ENCODE measurements at places on chromosomes 12 and 14.

GRCh38 chr14:30600922-30601918 lies 20.9 kb upstream of the SCFD1 start:
- DNase-seq: no peak

GRCh38 chr12:112153893-112154219 lies 28.5 kb downstream of the TRAFD1 start:
- DNase-seq: no peak

DNA sequence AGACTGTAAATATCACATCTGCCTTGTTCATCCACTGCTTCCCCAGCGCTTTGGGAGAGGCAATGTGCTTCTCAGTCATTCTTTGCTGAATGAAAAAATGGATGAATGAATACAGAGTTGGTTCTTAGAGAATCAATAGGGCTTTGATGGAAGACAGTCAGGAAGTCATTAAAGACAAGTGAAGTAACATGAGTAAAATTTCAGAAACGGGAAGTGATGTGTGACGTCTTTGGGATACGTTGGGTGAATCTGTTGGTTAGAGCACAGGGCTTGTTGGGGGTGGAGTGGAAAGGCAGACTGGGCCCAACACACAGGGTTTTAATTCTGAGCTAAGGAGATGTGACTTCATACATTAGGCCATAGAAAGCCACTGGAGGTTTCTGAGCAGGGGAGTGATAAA lies 39.0 kb upstream of the NRXN3 start:
- DNase-seq: no peak

GRCh38 chr14:65880507-65880906 lies 468.0 kb downstream of the FUT8 start:
- no peak for DNase-seq

- DNase-seq: no peak
Observed at GRCh38 chr12:104049278-104049902, 597 bp downstream of the GLT8D2 start.

DNA sequence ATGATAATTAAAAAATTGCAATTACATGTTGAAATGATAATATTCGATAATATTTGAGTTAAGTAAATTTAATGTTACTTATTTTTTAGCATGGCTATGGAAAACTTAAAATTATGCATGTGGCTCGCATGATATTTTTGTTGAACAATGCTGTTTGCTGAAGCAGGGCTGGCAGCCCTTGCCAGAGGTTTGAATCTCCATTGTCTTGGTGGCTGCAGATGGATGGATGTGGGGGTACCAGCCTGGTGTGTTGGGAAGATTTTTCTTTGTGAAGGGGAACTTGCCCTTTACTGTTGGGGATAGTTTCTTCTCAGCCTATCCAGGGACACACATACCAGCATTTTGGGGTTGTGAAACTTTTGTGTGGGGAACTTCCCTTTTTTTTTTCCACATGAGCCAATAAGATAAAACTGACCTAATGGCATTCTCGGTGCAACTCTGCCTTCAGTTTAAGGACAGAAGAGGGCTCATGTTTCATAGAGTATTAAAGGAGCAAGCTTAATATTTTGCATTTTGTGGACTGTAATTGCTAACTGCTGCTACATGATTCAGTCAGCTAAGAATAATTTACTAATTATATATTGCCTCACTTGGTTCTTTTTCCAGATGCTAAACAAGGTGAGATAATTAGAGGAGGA lies 8.8 kb downstream of the RASSF3 start:
- DNase-seq: no peak

DNA sequence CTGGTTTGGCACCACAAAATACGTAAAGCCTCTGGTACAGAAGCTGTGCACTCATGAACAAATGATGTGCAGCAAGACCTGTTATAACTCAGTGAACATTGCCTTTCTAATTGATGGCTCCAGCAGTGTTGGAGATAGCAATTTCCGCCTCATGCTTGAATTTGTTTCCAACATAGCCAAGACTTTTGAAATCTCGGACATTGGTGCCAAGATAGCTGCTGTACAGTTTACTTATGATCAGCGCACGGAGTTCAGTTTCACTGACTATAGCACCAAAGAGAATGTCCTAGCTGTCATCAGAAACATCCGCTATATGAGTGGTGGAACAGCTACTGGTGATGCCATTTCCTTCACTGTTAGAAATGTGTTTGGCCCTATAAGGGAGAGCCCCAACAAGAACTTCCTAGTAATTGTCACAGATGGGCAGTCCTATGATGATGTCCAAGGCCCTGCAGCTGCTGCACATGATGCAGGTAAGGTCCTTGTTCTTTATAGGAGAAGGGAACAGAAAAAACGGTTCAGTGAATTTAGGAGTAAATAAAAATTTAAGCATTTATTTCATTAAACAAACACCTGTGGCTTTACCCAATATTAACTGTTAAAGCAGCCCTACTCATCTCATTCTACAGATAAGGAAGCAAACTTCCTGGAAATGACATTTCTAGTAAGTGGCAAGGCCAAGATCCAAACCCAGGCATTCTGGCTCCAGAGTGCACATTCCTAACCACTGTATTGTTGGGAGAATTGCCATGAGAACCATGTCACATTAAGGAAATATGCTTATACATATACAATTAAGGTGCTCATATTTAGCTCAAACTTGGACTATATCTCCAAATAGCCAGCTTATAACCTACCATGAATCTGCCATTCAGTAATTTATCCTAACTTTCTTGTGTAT lies 11.7 kb downstream of the COCH start:
- DNase-seq: no peak

GRCh38 chr12:121085069-121085468 lies 46.0 kb upstream of the OASL start:
- no peak for DNase-seq

DNA sequence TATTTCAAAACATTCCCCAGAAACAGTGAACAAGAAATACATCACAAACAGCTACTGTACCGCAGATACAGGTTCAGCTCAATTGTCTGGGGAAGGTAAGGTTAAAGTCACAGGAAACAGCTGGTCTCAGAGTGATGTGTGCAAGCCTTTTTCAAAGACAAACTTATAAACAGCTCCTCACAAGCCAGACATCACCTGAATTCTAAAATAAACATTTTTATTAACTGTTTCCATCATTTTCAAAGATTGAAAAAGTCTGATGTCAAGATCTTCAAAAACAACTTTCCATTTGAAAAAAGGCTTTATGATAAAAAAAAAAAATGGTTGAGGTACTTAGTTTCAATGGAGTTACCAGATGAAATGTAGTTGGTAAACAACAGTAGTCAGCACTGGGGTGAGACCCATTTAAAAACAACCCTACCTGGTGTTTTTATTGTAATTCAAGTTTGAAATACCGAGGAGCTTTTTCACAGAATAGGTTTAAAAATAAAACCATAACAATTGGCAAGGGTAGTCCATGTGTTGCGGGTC lies 4.0 kb downstream of the BTG1 start:
- no peak for DNase-seq

DNA sequence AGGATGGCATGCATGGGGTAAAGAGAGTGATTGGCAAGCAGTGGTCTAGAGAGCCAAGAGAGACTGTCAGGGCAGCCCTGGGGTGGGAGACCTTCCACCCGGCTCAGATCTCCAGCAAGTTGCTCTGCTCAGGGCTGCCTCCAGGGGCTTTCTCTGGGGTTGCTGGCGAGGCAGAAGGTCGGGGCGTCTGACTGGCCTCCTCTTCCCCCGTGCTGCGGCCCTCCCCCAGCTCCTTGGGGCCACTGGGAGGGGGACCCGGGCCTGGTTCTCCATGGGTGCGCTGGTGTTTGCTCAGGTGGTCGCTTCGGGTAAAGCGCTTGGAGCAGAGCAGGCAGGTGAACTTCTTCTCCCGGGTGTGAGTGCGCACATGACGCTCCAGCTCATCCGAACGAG lies 6.6 kb upstream of the AAAS start:
- no peak for DNase-seq

DNA sequence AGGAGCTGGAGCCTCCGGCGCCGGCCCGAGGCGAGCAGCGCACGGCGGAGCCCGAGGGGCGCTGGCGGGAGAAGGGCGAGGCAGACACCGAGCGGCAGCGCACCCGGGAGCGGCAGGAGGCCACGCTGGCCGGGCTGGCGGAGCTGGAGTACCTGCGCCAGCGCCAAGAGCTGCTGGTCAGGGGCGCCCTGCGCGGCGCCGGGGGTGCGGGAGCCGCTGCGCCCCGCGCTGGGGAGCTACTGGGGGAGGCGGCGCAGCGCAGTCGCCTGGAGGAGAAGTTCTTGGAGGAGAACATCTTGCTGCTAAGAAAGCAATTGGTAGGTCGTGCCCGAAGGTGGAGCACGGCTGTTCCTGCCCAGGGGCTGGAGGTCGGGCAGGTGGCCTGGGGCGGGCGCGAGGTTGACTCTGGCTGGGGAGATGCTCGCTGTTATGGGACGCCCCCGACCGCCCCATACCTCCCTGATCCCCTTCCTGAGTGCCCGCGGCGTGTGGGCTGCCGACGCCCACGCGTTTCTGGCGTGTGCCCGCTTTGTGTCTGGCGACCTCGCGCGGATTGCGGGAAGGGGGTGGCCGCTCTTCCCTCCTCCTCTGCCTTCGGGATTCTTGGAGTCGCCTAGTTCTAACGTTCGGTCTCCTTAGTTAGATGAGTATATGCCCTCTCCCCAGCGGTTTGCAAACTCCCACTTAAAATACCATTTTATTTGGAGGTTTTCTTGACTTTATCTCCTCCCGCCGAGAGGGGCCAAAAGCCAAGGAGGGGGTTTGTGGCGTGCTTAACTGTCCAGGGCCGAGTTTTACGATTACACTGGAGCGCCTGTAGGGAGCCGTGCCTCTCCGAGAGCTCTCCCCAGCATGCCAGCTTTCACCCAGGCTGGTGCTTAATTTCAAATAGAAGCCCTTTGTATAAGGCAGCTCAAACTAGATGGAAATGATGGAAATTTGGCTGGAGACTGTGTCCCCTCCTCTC lies 752 bp downstream of the DACT1 start:
- peak; percentile 37 for DNase-seq

DNA sequence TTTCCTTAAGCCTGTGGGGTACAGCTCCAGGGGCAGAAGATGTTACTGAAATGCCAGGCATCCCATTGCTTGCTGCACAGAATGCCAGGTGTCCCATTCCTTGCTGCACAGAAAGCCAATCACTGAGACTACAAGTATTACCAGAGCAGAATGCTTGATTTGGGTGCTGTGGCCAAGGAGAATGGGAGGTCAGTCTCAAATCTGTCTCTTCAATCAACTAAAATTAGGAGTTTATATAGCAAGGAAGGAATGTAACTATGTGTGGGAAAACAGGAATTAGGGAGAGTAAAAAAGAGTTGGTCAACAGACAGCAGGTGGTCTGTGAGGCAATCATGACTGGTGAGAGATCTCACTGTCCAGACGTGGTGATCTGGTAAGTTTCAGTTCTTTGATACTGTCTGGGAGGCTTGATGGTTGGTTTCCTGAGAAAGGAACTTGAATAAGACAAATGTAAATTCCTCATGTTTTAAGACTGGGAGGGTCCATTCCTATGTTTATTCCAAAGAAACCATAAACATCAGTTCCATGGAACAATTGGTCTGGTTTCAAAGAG lies 31.2 kb upstream of the VASH1 start:
- no peak for DNase-seq

GRCh38 chr14:80809663-80810062 lies 131.9 kb downstream of the CEP128 start:
- DNase-seq: no peak

DNA sequence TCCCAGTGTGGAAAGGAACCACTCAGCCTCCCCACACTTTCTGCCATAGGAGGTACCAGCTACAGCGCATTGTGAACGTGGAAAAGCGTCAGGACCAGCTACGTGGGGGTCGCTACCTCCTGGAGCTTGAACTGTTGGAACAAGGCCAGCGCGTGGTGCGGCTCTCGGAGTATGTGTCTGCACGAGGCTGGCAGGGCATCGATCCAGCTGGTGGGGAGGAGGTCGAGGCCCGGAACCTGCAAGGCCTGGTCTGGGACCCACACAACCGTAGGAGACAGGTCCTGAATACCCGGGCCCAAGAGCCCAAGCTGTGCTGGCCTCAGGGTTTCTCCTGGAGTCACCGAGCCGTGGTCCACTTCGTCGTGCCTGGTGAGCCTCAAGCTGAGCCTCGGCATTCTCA lies 96.8 kb downstream of the B4GALNT3 start:
- no peak for DNase-seq

GRCh38 chr12:56128670-56129205 lies 671 bp downstream of the ESYT1 start:
- DNase-seq: peak; percentile 36

GRCh38 chr12:77925536-77926108 lies 94.9 kb downstream of the NAV3 start:
- DNase-seq: peak; percentile 3

DNA sequence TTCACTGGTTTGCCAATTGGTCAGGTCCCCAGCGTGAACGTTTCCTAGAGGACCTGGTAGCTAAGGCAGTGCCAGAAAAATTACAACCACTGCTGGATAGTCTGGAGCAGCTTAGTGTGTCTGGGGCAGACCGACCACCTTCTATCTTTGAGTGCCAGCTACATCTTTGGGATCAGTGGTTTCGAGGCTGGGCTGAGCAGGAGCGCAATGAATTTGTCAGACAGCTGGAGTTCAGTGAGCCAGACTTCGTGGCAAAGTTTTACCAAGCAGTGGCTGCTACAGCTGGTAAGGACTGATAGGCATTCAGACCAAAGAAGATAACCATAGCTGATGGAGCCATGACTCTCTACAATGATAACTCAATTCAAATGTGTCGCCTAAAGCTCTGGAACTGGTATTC lies 2.5 kb downstream of the C14orf119 start:
- no peak for DNase-seq

DNA sequence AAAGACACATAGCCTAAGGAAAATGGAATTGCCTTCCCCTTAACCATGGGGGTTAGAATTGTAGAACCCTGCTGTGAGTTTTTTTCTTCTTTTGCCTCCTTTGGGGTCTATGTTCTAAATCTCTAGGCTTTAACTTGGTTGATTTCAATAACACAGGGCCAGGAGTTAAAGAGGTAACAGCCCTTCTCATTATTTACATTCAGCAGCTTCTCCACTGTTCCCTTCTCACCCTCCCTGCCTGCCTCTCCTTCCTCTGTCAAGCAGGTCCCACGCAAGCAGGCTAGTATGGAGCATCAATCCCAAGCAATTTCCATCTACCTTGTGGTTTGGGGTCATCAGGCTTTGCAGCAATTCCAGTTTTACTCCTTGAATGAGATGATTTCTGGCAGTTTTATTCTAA lies 236.1 kb upstream of the G2E3 start:
- DNase-seq: no peak

DNA sequence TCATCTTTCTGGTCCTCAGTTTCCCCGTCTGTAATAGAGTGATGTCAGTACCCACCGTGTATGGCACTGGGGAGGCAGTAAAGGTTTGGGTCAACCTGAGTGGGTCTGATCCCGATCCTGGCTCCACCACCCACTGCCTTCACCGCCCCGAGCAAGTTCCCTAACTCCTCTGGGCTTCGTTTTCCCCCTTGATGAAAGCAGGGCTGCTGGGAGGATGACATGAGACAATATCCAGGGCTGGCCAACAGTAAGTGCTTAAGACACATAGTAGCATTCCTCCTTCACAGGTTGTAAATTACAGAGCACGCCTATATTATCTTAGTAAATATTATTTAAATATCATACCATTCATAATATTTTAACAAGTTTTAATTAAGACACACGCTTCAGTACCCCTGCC lies 595 bp downstream of the PLEK2 start:
- no peak for DNase-seq

GRCh38 chr12:89450907-89451306 lies 73.7 kb downstream of the GALNT4 start:
- DNase-seq: no peak

- DNase-seq: no peak
Observed at GRCh38 chr14:100129161-100129589, 30.3 kb downstream of the DEGS2 start.

Measured in hypothalamus (tissue), 51 donors.